ENCODE measurements at places on chromosomes 6 and 20. TPM values are rescaled to one million over a fixed set of nuclear protein-coding genes. Genes with fewer than 3 reads are reported as not detected.

ZNF334 gene
- total RNA-seq: 1.4 TPM

IRF4 gene
- not detected for total RNA-seq

GATA5 gene
- not detected for total RNA-seq

HM13 gene
- total RNA-seq: 46.7 TPM

HCK gene
- not detected for total RNA-seq

TRIM15 gene
- total RNA-seq: not detected

SLC32A1 gene
- total RNA-seq: not detected

CTAGE9 gene
- not detected for total RNA-seq

PAX1 gene
- total RNA-seq: not detected

PHIP gene
- 32.2 TPM for total RNA-seq

E2F3 gene
- 3.3 TPM for total RNA-seq

TNFRSF6B gene
- total RNA-seq: 1.1 TPM

DYNLT2 gene
- total RNA-seq: 1.1 TPM

EDN1 gene
- 8.6 TPM for total RNA-seq

EBF4 gene
- under 0.01 TPM for total RNA-seq

JPH2 gene
- 0.83 TPM for total RNA-seq

C20orf202 gene
- total RNA-seq: not detected

HS3ST5 gene
- not detected for total RNA-seq

LRFN2 gene
- not detected for total RNA-seq

ATAT1 gene
- 3.3 TPM for total RNA-seq

CARMIL1 gene
- 3.3 TPM for total RNA-seq

RIMS1 gene
- 3.3 TPM for total RNA-seq

BEND6 gene
- 10.6 TPM for total RNA-seq

FOXC1 gene
- total RNA-seq: 1.3 TPM

C2 gene
- 0.18 TPM for total RNA-seq

IPCEF1 gene
- under 0.01 TPM for total RNA-seq

CST3 gene
- total RNA-seq: 30.8 TPM

MAP7 gene
- total RNA-seq: 0.36 TPM

DCDC2 gene
- total RNA-seq: not detected

MOG gene
- total RNA-seq: not detected

CDH26 gene
- not detected for total RNA-seq

ARFGEF3 gene
- total RNA-seq: under 0.01 TPM

NHLRC1 gene
- total RNA-seq: 0.83 TPM

PAK5 gene
- total RNA-seq: not detected

RNF217 gene
- 16.7 TPM for total RNA-seq

MEP1A gene
- total RNA-seq: not detected

BPIFB1 gene
- total RNA-seq: not detected

SRXN1 gene
- 71.2 TPM for total RNA-seq

TBC1D7 gene
- 16.4 TPM for total RNA-seq

PI16 gene
- under 0.01 TPM for total RNA-seq

GRM4 gene
- not detected for total RNA-seq
